ENCODE measurements at places on chromosomes 11 and 22.

- DNase-seq = no peak
These were observed 2374.2 kb upstream of the RAG2 start for GRCh38 chr11:38972220-38972619.

GRCh38 chr11:71486320-71486719, 33.3 kb downstream of the NADSYN1 start:
- no peak for DNase-seq

- DNase-seq = no peak
These were observed 624.9 kb downstream of the ETS1 start for GRCh38 chr11:127962416-127962815.

- no peak for DNase-seq
These were observed 72.3 kb downstream of the PRMT3 start for GRCh38 chr11:20459865-20460264.

- peak; percentile 70 for DNase-seq
These were observed 2.0 kb downstream of the KCNJ11 start for GRCh38 chr11:17386331-17387084.

GRCh38 chr11:114984611-114985163, 306.4 kb downstream of the NXPE2 start:
- DNase-seq = no peak

DNA sequence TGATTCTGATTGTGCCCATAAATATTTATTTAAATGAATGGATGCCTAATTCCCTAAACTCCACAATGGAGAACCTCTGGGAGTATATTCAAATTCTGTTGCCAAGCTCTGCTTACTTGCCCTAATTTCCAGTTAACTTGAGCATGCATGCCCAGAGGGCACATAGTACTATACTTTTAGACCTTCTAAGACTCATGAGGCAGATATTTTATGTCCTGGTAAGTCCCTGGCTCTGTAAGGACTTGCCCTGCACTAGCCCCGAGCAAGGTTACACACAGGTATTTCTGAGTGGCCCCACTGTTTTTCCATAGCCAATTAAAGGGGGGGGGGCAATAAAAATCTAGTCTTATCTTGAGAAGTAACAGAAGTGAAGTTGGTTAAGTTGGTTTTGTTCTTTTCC, 21.1 kb upstream of the CAPRIN1 start:
- no peak for DNase-seq

GRCh38 chr11:47994417-47994816, 14.1 kb downstream of the PTPRJ start:
- no peak for DNase-seq

DNA sequence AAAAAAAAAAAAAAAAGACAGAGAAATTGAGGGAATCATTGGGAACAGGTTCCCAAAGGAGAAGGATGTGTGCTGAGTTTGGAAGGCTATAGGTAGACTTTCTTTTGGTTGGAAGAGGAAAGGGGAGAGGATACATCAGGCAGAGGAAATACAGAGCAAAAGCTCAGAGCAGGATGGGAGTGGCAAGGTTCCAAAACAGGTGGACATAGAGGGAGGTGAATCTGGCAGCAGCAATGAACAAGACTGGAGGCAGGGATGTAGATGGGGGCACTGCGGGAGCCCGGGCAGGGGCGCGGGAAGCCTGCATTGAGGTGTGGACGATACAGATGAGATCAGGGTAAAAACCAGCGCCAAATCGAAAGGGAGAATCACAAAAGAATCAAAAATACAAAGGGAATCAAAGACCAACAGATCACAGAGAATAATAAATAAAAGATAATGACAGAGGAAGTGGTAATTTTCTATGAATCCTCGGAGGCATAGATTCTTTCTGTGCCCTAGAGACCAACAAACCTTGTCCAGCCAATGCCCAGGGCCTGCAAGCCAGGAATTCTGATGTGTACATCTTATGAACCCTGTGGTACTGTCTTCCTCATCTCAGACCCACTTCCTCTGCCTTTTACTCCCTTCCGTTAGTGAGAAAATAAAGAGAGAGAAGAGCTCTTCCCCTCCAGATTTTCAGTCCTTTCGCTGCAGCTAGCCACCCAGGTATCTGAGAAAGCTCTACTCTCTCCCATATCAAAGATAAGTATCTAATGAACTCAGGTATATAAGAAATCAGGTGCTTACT, 70.3 kb downstream of the SLC1A2 start:
- no peak for DNase-seq

- DNase-seq = peak; percentile 33
These were observed 35.1 kb downstream of the HIPK3 start for GRCh38 chr11:33292311-33292710.

DNA sequence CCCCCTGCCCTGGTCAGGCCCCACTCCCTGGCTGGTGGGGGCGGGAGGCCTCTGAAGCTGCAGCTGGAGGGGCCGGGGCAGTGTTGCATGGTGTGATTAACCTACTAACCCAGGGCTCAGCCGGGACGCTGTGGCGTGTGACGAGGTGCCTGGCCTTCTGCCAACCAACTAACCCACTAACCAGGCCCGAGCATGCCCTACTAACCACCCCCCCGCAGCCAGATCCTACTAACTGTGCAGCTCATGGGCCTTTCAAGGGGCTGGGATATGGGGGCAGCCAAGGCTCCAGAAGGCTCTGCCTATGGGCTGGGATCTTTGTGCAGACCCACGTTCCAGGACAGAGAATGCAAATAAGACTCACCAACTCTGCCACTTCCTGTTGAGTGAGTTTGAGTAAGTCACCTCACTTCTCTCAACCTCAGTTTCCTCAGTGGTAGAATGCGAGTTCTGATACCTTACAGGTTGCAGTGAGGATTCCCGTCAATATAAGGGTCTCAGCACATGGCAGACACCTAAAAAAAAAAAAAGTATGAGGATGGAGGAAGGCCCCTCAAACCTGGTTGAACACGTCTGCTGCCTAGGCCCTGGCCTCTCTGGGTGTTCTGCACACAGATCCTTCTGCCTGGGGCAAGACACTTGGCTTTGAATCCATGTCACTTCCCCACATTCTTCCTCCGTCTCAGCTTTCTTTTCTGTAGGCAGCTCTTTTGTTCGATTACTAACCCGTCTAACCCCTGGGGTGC, 14.1 kb downstream of the MIAT start:
- no peak for DNase-seq

DNA sequence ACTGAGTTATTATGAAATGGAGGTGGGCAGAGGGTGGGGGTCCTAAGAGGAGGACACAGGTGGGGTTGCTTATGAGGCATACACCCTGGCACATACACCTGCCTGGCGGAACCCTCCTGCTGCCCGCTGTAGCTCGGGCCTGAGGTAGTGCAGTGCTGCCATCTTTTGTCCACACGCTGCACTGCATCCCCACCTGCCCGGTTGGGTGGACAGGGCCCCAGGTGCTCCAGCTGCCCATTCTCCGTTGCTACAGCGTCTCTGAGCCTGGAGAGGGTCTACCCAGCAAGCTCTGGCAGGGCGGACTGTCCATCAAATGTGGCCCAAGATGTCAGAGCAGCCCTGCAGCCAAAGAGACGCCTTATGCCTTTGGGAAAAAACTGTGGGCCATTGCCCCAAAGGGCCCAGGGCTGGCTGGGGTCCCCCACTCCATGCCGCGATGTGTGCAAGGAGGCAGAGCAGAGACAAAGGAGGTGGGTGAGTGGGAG, 131.2 kb downstream of the BUD13 start:
- DNase-seq = peak; percentile 72

- no peak for DNase-seq
These were observed 11.2 kb upstream of the TMEM184B start for GRCh38 chr22:38284042-38284402.

- DNase-seq = no peak
These were observed 587 bp downstream of the MYRF start for GRCh38 chr11:61752925-61753521.

DNA sequence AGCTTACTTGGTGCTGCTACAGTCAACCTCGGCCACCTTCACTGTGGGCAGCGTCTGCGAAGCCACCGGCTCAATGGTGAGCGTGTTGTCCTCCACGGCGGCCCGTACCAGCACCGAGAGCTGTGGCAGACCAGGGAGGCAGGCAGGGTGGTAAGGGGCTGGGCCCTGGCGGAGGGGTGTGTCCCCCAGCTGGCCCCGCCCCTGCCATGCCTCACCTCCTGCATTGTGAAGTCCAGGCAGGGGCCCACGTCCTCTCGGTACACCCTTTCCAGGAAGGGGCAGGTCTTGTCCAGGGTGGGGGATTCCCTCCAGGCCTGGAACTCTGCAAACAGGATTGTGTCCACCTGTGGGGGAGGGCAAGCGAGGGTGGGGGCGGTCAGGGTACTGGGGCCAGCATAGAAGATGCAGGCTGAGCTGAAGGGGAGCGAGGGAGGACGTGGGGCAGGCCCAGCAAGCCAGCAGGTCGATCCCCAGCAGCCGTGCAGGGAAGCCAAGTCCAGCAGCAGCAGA, 12.8 kb downstream of the RAB3IL1 start:
- DNase-seq = peak; percentile 82

DNA sequence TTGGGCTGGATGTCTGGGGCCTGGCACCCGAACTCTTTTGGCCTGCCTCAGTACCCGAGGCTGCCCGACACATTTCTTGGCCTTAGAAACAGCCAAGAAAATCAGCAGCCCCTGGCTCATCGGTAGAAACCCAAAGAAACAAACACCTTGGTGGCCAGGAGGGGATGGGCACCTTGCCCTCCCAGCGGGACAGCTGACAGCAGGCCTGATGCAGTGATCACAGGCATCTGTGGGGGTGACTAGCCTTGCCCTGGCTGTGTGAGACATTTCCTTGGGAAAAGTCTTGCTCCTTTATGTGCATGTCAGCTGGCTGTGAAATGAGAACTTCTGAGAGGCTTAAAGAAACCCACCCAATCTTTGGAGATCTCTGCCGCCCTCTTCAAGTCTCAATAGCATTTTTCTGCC, 60.9 kb downstream of the SMIM38 start:
- DNase-seq = no peak

DNA sequence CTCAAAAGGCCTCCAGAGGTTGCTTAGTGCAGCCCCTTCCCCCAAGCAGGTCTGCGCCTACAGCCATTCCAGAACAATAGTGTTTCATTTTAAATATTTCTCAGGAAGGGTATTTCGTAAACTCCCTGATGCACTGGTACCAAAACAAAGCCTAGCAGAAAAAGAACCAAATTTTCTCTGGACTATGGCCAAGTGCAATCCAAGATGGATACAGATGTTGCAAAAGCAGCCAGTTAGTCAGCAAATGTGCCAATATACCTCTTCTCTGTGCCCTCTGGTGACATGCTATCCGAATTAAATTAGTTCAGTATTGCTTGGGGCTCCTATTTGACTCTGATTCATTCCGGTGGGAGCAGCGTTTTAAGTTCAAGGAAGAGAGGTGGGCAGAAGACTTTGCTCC, 247.8 kb downstream of the NTM start:
- DNase-seq = no peak

DNA sequence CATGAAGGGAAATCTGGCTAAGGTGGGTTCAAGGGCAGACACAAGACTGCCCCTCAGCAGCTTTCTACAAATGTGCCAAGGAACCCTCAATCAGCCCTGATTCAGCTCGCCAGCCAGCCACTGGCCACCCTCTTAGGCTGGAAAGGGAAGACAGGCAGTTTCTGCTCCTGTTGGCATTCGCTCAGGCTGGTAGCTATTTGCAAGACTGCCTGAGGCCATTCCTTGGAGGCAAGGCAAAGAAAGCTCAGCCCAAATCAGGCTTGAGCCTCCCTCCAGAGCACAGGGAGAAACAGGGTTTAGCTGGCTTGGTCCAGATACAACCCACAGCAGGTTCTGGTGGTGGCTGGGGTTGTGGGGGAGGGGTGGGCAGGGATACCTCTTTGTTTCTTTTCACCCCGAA, 19.2 kb downstream of the TP53I11 start:
- DNase-seq = no peak

DNA sequence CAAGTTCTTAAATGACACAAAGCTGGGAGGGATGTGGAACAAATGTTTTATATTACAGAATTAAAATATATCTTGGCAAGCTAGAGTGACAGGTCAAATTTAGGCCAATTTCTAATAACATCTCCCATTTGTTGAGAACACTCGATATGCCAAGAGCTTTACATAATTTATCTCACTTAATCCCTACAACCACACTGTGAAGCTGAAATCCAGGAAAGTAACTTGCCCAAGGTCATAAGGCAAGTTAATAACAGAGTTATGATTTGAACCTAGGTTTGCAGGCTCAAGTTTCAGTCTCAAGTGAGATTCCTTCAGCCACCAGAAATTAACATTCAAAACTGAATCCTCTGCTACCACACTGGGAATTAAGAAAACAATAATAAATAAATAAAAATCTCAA, 38.3 kb downstream of the RAB30 start:
- DNase-seq = no peak

DNA sequence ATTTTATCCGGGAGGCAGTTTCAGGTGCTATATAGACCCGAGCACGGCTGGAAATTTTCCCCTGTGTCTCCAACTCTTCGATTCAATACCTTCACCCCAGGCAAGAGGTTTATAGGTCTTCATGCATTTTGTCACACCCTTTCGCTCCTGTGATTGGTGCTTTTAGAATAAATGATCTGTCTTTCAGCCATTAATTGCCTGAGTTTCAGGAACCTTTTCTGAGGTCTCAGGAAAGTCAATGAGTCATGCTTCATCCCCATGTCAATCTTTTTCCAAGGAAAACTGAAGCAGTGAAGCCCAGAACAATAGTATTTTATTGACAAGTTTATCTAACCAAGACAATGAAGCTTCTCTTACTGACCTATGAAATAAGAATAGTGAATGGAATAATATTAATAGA, 29.9 kb downstream of the FAM181B start:
- DNase-seq = no peak

GRCh38 chr22:34620832-34621231, 445.1 kb upstream of the ISX start:
- DNase-seq = no peak

- DNase-seq = peak; percentile 27
These were observed 331.8 kb upstream of the MPPED2 start for GRCh38 chr11:30917859-30918478.

DNA sequence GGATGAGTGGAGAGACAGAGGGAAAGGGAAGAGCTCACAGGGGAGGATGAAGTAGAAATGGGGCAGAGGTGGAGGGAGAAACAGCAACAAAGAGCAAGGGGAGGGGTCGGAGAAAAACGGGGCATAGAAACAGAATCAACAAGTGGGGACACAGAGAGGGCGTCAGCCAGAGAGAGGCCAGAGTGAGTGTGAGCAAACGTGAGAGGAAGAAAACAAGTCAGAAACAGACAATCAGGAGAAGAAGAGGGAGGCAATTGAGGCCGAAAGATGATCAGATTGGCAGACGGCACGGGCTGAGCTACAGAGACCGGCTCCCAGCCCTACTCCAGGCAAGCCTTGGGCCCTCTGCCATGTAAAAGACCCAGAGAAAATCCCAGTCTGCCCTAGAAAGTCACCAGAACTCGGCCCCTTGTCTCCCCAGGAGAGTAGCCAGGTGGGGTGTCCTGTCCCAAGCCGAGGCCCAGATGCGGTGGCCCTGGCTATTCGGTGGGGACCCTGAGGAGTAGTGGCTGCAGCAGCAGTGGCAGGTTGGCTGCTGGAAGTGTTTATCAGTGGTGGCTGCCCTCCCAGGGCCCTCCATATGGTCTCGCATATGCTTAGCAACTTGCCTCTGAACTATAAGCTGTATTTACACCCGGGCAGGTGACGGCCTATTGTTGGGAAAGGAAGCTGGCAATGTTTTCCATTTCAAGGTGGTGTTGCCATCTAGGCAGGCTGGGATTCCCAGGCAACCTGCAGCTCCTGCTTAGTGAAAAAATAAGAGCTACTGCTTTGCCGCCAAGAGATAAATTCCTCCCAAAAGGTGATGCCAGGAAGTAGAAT, 14.8 kb upstream of the TSPAN18 start:
- DNase-seq = no peak

All from nephron progenitor cell (in vitro differentiated cells).